ENCODE measurements at places on chromosomes 2 and 18.
A peak's percentile ranks its signal among the peaks of the same experiment; 100 is the strongest.

DNA sequence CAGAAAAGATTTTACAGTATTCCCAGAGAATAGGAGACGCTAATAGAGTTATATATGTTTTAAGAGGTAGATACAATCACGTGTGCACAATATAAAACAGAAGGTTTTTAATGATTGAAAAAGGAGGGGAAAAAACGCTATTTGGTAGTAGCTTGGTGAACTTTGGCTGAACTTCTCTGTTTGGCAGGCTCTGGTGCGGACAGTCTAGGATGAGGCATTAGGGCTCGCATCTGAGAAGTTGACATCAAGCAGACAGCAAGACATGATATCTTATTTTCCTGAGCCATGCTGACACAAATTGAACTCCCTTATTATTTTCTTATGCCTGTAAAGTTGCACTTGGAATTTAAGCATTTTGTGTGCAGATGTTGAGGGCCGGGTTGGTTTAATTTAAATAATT is 176.6 kb downstream of the EN1 start:
- DNase-seq, result no peak

DNA sequence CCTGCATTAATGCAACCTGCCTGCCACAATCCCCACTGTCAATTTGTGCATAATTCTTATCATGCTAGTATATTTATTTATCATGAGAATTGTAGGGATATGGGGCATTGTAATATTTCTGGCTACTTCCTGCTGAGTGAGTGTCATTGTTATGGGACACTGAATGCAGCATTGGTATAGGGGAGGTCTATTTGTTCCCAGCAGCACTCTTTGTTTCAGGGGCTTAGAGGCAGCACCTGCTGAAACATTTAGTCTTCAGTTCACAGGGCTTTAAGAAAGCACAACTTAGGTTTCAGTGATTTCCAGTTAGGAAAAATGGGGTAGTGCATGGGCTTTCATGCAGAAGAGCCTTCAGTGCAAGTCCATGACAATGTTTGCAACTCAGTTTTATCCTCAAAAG is 23.6 kb downstream of the SULT1C3 start:
- DNase-seq, result no peak

DNA sequence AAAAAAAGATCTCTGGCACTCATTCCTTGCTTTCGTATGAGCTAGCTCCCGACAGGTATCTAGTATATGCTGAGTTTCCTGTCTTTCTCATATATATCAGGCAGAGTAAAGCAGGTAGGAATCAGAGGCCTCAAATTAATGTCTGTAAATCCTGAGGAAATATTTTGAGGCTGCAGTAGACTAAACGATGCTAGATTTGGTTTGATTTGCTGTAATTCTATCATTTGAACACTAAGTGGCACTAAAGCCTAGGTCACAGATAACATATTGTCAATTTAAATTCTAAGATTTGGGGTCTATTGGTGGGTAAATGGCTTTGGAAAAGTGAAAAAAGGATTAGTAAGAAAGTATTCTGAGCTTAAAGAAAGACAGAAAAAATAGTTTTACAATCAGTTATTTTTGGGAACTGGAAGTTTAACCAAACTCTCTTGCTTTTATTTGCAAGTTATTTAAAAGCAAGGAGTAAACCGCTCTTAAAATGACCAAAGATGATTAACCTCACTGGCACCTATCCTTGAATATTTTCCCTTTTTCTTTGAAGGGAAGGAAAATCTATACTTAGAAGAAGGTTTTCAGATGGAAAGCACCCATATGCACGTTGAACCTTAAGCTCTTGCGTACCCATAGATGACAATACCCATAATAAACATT is 37.6 kb upstream of the SLC4A10 start:
- DNase-seq, result no peak

DNA sequence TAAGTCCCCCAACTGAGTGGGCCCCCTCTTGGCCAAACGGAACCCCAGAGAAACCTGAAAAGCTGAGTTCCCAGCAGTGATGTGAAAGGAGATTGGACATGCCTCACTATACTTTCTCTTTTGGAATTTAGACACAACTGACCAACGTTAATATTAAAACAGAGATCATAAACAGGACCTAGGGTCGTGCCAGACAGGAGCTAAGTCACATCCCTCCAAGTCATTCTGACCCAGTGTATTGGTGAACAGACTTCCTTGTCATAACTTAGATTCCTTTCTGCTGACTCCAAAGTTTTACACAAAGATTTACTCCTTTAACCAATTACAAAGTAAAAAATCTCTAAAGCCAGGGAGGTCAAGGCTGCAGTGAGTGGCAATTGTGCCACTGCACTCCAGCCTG is 46.9 kb downstream of the UXS1 start:
- peak; percentile 13 for DNase-seq

GRCh38 chr2:68762100-68762499 is 27.5 kb downstream of the ARHGAP25 start:
- DNase-seq, result no peak

DNA sequence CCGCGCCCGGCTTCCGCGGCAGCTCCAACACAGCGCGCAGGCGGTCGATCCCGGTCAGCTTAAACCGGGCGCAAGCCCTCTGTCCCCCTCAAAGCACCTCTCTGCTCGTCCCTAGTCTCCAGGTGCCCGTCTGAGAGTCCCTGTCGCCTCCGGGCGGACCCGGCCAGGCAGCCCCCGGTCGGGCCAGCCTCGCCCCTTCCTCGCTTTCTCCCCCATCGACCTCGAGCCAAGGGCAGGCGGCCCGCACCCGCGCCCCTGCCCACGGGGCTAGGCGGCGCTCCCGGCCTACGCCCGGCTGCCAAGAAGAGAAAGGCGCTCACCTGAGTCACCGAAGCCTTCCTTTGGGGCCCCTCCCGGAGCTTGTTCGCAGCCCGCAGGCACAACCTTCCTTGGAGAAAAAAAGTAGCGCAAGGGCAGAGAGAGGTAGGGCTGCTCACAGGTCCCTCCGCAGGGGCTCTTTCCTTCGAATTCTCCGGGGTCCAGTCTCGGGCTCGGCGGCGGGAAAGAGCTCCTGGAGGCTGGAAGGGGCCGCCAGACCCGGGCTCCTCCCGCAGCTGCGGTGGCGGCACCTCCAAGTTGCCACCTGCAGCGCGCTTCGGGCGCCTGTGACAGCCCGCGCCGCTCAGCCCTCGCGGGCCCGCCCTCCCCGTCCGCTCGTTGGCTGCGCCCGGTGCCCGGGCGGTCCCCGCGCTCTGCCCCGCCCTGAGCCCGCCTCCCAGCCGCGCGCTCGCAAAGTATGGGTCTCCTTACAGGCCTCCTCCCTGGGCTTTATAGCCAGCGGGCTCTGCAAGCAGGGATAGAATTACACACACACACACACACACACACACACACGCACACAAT is 86.5 kb upstream of the EPB41L3 start:
- peak; percentile 16 for DNase-seq

- no peak for DNase-seq
Observed at GRCh38 chr2:140893685-140894084, 1237.1 kb downstream of the LRP1B start.

- no peak for DNase-seq
Observed at GRCh38 chr2:69965756-69966445, 4.5 kb upstream of the ASPRV1 start.

DNA sequence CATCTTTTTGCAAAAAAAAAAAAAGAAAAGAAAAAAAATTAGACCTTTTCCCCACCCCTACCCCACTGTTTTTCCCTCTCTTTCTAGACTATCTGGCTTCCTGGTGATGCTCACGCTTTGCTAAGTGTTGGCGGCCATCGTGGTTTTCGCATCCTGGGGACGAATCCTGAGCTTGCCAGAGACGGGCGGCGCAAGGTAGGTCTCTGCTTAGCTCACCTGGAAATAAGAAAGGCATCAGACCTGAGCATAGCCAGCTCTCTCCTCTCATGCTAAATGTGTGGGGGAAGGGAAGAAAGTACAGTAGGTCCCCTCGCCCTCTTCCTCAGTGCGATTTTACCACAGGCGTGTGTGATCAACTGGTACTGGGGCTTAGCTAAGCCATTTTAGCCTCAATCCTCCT is 90.5 kb downstream of the KLHL29 start:
- DNase-seq, result no peak

DNA sequence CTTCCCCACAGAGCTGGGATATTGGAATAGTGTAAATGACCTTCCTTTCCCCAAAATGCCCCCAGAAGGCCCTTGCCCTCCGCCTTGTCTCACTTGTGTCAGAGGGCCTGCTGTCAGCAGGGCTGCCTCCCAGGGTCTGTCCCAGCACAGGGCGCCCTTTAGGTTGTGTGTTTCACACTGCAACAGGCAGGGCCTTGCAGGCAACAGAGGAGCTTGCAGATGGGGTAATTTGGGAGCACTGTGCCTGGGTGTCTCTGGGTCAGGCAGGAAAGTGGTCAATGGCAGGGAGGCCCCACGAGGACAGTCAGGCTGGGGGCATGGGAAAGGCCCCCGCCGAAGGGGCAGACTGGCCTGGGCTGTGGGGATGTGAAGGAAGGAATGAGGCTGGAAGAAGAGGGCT is 130.7 kb downstream of the ASB1 start:
- no peak for DNase-seq

DNA sequence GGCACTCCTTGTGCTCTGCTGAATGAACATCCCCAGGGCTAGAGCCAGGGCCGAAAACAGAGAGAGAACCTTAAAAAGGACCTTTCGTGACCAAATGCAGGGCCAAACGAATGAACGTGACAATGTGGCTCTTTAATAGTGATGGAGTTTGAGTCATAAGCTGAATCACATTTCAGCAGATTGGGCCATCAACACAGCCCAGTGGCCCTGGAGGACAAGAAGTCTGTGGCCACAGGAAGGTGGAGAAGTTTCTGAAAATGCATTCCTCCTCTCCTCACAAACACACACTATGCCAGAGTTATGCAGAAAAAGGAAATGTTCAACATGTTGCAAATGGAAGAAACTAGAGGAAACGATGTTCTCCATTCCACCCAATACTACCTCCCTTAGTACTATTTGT is 415.8 kb downstream of the HRH4 start:
- no peak for DNase-seq

- DNase-seq, result no peak
Observed at GRCh38 chr18:79327199-79327721, 68.5 kb upstream of the NFATC1 start.

DNA sequence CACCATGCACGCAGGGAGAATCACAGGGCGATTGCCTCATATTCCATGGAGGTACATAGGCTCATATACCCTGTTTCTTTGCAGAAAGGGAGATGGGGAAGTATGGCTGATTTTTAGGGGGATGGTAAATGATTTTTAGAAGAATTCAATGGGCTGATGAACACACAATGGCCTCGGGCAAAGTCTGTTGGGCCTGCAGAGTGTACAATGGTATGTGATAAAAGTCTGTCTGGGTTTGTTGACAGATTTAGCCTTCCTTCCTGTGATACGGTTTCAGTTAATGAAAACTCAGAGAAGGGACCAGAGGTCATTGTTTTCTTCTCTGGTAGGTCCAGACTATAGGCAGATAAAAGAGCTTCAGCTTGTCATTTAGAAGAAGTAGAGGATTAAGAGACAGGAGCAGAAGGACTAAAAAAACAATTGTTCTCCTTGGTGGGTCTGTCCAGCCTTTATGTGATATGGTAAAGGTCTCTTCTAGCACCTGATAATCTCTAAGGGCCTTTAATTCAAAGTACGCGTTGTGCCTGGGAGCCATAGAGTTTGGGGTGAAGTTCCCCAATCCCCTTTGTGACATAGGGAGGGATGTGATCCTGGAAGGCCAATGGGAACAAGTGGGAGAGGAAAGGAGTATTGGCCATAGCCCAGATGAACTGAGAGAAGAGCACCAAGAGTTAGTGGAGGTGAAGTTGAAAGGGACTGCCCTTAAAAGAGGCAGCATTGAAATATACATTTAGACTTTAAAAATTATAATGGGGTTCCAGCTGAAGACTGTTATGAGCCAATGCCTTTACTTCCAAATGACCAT is 107.5 kb upstream of the SERPINE2 start:
- no peak for DNase-seq

GRCh38 chr18:23824240-23824639 is 135.0 kb downstream of the LAMA3 start:
- DNase-seq, result no peak

GRCh38 chr2:86052676-86053075 is 53.0 kb downstream of the POLR1A start:
- DNase-seq, result no peak

DNA sequence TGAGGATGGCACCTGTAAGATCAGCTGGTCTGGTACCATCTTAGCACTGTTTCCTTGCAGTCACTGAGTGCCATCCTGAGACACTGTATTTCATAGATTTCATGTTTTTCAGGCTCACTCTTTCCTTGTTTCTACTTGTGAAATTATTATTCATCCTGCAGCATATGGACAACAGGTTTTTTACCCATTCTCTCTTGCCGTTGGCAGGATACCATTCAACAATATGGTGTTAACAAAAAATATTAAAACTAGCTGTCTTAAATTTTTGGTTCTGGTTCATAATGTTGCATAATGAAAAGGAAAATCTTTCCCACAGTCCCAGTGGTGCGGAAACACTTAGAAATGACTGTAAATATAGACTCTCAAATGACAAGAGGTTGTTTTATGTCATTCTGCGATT is 23.1 kb upstream of the ATG16L1 start:
- no peak for DNase-seq

DNA sequence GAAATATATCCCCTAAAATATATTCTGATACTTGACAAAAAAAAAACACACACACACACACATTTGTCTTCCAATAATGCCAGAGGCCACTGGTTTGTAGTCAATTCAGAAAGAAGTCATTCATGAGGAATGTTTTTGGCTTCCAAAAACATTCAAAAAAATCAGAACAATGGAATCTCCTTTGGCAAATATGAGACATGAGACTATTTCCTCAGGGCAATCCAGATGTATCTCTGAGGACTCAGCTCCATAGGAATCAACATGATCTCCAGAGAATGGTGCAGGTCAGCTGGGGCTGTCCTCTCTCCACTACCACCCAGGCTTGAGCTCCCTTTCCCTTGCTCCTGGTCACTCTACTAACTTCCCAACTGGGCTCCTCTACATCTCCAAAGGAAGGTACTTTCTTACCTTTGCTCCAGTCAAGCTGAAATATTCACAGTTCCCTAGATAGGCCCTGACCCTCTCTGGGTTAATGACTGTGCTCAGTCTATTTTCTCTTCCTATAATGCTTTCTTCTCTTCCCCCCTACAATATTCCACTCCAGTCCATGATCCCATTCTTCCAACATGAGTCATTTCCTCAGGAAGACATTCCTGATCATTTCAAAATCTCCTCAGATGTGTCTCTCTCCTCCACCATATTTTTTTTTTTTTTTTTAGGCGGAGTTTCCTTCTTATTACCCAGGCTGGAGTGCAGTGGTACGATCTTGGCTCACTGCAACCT is 145.3 kb downstream of the C1D start:
- peak; percentile 78 for DNase-seq

GRCh38 chr18:77140439-77141109 is 8.0 kb upstream of the MBP start:
- DNase-seq, result no peak

GRCh38 chr2:181190711-181191110 is 210.3 kb downstream of the UBE2E3 start:
- no peak for DNase-seq

Measured in amniotic stem cell (primary cell).